Smooth muscle cell of trachea (primary cell): ENCODE measurements at places on chromosomes 3 and 15. TPM values are rescaled to one million over a fixed set of nuclear protein-coding genes. Genes with fewer than 3 reads are reported as not detected.

The CERS3 gene
- total RNA-seq, result not detected in 2 replicates

The C3orf22 gene
- not detected in 2 replicates for total RNA-seq

The HTD2 gene
- 11.2 and 13.5 TPM in 2 replicates for total RNA-seq

The FANCD2OS gene
- not detected in 2 replicates for total RNA-seq

The DUOXA2 gene
- total RNA-seq, result not detected in 2 replicates

The COLQ gene
- total RNA-seq, result 0.15 and 0.66 TPM in 2 replicates

The DCUN1D1 gene
- 33.9 and 39.7 TPM in 2 replicates for total RNA-seq

The BCL2A1 gene
- total RNA-seq, result 6.5 and 11.4 TPM in 2 replicates

The DISP2 gene
- under 0.01 and 2.2 TPM in 2 replicates for total RNA-seq

The RPUSD3 gene
- total RNA-seq, result 32.4 and 39.3 TPM in 2 replicates

The MEGF11 gene
- total RNA-seq, result not detected in 2 replicates

The PLA2G4E gene
- under 0.01 TPM in 1 of 2 replicates, not detected in the other for total RNA-seq

The MAGEF1 gene
- total RNA-seq, result 15.7 and 20.9 TPM in 2 replicates

The B3GALNT1 gene
- total RNA-seq, result 15.9 and 16.9 TPM in 2 replicates

The TRPM1 gene
- total RNA-seq, result not detected in 2 replicates
